Bronchial epithelial cell (primary cell): ENCODE measurements at places on chromosomes 1 and 21. TPM values are rescaled to one million over a fixed set of nuclear protein-coding genes. Genes with fewer than 3 reads are reported as not detected.

Gene NKAIN1
- total RNA-seq = under 0.01 TPM in 1 of 2 replicates, not detected in the other

DNA sequence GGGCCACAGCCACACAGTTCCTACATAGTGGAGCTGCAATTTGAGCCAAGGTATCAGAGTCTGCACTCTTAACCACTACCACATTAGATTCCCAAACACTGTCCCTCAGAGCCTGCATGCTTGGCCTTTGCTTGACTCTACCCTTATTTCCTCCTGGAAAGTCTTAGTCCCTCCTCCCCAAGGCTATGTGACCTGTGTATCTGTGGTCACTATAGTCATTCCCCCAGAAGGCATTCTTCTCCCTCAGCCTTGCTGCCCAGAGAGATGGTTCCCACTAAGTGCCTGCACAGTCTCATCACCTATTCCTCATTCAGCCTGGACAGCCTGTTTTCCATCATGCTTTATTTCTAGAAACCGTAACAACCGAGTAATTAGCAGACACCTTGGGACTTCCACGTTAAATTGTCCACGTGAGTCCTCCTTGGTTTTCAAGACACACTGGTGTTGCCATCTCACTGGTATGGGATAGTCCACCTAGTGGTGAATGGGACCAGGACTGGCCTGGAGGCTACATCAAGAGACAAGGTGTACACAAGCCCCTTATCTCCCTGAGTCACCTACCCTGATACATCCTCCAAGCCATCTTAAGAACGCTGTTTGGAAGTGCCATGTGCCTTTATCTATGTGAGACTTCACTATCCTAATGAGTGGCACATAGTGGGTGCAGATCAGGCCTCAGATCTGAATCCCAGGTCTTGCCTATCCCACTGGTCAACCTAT is 3.8 kb upstream of the ZNF648 start:
- no peak for DNase-seq

Gene ENO1
- total RNA-seq = 981 and 1,539 TPM in 2 replicates

GRCh38 chr1:119712342-119713038 is 756 bp downstream of the PHGDH start:
- peak; percentile 34 for DNase-seq

Gene DNM3
- 0.64 and 1.3 TPM in 2 replicates for total RNA-seq

- DNase-seq = no peak
These were observed 51.3 kb upstream of the RIPK4 start for GRCh38 chr21:41817877-41818855.

Gene PERM1
- under 0.01 TPM in 1 of 2 replicates, not detected in the other for total RNA-seq

DNA sequence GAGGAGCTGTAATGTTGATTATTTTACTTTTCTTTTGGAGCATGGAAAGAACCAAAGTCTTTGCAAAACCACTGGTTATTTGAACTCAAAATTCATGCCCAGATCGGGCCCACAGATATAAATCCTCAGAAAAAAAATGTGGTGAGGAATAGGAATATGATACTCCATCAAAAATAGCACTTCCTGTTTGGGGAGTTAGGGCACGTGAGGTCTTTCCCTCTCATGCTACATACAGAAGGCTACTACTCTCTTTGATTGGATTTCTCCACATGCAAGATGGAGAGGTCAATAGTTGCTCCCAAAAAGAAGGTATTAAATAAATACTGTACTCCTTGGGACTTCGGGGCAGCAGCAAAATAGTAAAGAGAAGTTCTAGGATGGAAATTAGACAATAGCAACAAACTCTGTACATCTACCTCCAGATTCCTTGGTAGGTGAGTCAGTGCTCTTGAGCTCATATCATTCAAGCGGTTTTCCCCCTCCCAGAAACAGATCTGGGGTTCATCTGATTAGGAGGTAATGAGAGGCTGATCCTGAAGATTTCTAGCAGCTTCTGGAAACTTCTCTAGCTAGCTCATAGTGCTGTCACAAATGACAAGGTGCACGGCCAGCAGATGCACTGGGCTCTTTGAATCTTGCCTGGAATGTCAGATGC is 47.1 kb downstream of the SLC9C2 start:
- peak; percentile 27 for DNase-seq

Gene CNKSR1
- 11.8 and 15.8 TPM in 2 replicates for total RNA-seq

Gene DMRTA2
- 4.2 and 7.4 TPM in 2 replicates for total RNA-seq

Gene MAP3K21
- total RNA-seq = 6.6 and 6.9 TPM in 2 replicates

- peak; percentile 41 for DNase-seq
These were observed 111.8 kb upstream of the USP25 start for GRCh38 chr21:15617964-15618363.

- peak; percentile 37 for DNase-seq
These were observed 146.6 kb downstream of the SPATA46 start for GRCh38 chr1:162230096-162230495.

DNA sequence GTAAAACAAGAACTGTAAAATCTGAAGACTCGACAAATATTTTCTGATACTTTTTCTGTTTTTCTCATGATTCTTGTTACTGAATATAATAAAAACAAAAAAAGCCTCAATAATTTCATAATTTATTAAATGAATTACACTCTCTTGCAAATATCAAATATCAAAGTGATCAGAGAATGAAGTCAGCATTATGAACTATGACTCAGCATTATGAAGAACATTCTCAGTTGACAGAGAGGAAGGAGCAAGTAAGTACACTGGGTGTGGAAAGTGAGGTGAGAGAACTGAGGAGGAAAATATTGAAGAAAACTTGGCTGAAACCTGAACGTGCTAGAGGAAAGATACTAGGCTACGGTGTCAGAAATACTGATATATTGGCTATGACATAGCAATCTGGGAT is 529.5 kb downstream of the KCNT2 start:
- DNase-seq = peak; percentile 65

Gene USH2A
- total RNA-seq = under 0.01 TPM in 1 of 2 replicates, not detected in the other

Gene CBR3
- 0.26 and 0.38 TPM in 2 replicates for total RNA-seq

Gene RAB25
- total RNA-seq = 30.3 and 83.7 TPM in 2 replicates

DNA sequence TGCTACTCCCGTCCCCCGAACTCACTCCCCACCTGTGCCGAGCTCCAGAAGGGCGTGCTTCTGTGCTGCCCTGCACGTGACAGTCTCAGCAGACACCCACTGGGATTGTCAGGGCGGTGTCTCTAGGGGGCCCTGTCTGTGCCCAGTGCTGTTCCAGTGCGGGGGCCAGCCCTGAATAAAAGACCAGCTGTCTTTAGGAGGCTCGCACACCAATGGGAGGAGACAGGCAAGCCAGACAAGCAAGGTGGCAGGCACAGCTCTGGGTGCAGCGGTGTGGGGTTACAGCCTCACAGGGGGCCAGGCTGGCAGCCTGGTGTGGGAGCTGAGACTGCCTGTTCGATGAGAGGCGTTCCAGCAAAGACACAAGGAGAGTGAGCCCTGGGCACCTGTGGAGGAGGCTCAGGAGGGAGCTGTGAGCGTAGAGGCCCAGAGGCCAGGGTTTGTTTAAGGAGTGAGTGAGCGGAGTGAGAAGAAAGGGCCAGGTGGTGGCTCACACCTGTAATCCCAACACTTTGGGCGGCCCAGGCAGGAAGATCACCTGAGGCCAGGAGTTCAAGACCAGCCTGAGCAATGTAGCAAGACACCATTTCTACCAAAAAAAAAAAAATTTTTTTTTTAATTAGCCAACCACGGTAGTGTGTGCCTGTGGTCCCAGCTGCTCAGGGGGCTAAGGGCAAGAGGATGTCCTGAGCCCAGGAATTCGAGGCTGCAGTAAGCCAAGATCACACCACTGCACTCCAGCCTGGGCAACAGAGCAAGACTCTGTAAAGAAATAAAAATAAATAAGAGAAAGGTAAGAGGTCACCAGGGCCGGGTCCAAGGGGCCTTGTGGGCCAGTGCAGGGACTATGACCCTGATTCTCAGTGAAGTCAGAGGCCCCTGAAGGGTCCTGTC is 48.2 kb upstream of the ARHGEF16 start:
- DNase-seq = no peak

Gene HES2
- total RNA-seq = 98.1 and 116 TPM in 2 replicates

DNA sequence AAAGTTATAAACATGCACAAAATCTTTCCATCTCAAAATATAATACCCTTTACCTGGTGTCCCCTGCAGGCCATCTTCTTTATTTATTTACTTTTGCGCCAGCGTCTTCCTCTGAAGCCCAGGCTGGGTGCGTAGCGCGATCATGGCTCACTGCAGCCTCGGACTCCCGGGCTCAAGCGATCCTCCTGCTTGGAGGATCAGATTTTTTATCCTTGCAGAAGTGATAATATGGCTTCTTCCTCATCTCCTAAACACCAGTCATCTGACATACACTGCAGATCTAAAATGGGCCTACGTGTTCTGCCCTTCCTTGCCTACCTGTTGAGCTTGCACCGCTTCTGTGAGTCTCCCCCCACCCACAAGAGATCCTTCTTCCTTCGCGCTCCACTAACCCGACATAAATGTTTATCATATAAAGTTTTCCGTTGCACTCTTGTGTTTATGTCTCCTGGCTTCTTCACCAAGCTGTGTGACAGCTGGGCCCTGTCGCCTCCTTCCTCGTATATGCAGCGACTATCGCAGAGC is 506 bp upstream of the SRP9 start:
- no peak for DNase-seq
